ENCODE measurements at places on chromosomes 6 and 20.

GRCh38 chr6:63935732-63936131 lies 300.1 kb downstream of the PHF3 start:
- no peak for DNase-seq

- no peak for DNase-seq
Measured at GRCh38 chr6:138563650-138564049, 64.4 kb upstream of the NHSL1 start.

GRCh38 chr20:2708073-2708415 lies 15.5 kb downstream of the EBF4 start:
- DNase-seq = no peak

- DNase-seq = no peak
Measured at GRCh38 chr6:134424798-134425170, 106.9 kb upstream of the SGK1 start.

DNA sequence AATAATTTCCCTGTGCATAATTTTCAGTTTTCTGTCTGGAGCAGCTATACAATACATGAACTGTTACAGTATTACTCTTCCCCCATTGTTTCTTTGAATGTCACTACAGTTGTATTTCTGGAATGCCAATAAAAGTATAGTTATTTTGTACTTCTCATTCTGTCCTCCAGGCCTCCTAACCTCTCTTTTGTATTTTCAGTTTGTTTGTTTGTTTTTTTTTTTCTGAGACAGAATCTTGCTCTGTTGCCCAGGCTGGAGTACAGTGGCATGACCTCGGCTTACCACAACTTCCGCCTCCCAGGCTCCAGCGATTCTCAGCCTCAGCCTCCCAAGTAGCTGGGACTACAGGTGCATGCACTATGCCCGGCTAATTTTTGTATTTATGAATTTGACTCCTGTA lies 16.8 kb upstream of the ARID1B start:
- DNase-seq = no peak

- no peak for DNase-seq
Measured at GRCh38 chr6:9044426-9044825, 609.1 kb upstream of the SLC35B3 start.

Measured in central memory CD8-positive, alpha-beta T cell (primary cell).